ENCODE measurements at places on chromosomes 4 and X.

- DNase-seq: no peak
Measured at GRCh38 chr4:182022909-182023308, 220.3 kb upstream of the TENM3 start.

GRCh38 chr4:185778307-185778706 lies 33.7 kb downstream of the SORBS2 start:
- no peak for DNase-seq

DNA sequence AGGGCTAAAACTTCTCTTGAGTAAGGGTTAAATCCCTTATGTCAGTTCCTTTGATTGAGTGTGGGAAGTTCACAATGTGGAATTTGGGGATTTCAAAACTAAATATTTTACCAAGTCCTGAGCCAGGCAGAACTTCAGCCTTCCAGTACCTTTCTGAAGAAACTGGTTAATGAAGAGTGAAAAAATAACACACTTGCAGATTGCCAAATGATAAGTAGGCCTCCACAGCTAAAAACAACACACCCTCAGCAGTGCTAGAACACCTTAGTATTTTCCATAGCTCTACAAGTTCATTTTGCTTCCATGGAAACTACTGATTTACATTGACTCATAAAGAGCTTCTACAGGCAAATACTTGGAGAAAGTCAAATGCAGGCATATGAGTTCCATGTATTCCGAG lies 326.8 kb downstream of the ZNF674 start:
- DNase-seq: no peak

- DNase-seq: peak; percentile 41
Measured at GRCh38 chrX:153539171-153539978, 21.9 kb downstream of the ATP2B3 start.

GRCh38 chr4:184951668-184952160 lies 66.6 kb upstream of the HELT start:
- DNase-seq: no peak

- no peak for DNase-seq
Measured at GRCh38 chr4:95432466-95432865, 116.3 kb downstream of the UNC5C start.

- no peak for DNase-seq
Measured at GRCh38 chr4:169167957-169168858, 102.5 kb downstream of the SH3RF1 start.

- no peak for DNase-seq
Measured at GRCh38 chrX:77505227-77505626, 58.0 kb downstream of the FGF16 start.

DNA sequence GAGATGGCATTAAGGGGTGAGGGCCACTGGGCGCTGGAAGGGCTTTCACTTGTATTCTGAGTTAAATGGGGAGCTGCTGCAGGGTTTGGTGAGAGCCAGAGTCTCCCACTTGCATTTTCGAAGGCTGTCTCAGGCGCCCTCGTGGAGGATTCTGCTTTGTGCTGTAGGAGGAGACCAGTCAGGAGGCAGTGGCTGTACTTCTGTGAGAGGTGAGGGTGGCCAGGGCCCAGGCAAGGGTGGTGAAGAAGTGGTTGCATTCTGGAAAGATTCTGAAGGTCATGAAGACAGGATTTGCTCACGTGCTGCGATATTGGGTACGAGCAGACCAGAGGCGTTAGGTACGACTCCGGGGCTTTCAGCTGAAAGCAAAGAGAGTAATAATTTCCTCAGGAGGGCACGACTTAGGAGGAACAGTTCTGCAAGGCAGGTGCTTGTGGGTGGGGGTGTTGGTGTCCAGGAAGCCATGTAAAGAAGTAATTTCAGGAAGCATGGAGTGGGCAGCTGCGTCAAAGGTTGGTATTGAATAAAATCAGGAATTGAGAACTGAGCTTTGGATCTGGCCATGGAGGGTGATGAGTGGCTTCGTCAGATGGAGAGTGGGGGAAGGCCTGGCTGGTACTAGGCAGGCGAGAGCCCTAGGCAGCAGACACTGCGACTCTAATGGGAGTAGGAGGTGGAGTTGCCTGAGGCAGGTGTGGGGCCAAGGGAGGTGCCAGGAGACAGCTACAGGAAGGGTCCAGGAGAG lies 18.2 kb downstream of the PIGG start:
- no peak for DNase-seq

- no peak for DNase-seq
Measured at GRCh38 chrX:49850028-49850427, 20.9 kb downstream of the PAGE4 start.

- DNase-seq: no peak
Measured at GRCh38 chrX:54067766-54068165, 23.5 kb upstream of the PHF8 start.

GRCh38 chrX:49039598-49040375 lies 3.4 kb downstream of the TFE3 start:
- peak; percentile 26 for DNase-seq

- DNase-seq: no peak
Measured at GRCh38 chr4:119038116-119038841, 97.4 kb upstream of the MYOZ2 start.

- no peak for DNase-seq
Measured at GRCh38 chrX:65987811-65988210, 52.1 kb downstream of the VSIG4 start.

GRCh38 chr4:158854236-158854635 lies 85.4 kb downstream of the FNIP2 start:
- no peak for DNase-seq

DNA sequence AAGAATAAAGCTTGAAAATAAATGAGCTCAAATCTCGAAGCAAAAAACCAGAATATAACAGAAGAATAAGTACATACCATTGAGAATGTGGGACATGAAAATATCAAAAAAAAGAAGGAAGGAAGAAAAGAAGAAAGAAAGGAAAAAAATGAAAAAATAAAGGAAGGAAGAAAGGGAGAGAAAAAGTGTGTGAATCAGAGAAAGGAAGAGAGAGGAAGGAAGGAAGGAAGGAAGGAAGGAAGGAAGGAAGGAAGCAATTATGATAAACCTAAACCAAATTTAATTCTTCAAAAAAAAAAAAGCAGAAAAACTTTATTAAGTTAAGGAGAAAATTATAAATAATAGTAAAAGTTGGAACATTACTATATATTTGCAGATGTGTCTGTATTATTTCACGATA lies 949.8 kb downstream of the NLGN4X start:
- no peak for DNase-seq

GRCh38 chrX:38654302-38654701 lies 93.0 kb downstream of the TSPAN7 start:
- no peak for DNase-seq

- DNase-seq: no peak
Measured at GRCh38 chr4:21898101-21898500, 50.5 kb downstream of the KCNIP4 start.

- DNase-seq: no peak
Measured at GRCh38 chr4:165723051-165723795, 149.8 kb upstream of the TLL1 start.

DNA sequence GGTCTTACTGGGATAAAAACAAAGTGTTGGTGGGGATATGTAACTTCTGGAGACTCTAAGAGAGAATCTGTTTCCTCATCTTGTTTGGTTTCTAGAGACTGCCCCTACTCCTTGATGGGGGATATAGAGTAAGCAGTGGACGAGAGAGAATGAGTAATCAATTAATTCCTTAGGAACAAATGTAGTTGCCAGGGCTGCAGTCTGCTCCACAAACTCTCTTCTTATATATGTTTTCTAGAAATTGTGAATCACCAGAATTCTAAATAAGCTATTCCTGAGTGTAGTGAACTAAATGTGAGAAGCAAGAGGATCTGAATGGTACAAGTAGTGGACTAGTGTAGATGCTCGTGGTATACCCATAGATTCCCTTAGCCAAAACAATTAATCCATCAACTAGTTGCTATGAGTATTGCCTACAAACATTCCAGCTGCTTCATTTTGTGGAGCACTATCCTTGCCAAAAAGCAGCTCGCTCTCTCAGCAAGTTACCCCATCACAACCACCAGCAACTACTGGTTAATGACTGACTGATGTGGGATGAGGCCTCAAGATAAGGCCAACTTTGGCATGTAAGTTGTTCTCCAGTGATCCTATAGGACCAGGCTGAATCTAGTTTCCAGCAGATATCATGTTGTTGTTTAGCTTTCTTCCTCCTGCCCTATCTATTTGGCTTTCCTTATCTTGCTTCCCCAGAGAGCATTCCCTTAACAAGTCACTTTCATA lies 273.0 kb downstream of the SLC7A11 start:
- DNase-seq: no peak

DNA sequence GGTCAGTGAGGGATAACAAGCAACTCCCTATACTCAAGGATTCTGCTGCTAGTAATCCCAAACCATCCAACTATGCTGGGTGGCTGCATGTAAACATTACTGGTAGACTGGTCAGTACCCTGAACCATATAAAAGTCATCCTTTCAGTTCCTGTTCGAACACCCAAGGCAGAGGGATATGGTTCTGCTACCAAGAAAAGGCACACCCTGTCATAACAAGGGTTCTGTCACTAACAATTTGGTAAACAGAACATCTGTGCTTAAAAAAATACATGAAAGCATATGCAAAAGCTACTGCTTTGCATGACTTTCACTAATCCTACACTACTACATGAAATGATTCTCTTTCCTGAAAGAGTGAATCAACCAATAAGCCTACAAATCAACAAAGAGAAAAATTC lies 76.8 kb upstream of the MCF2 start:
- no peak for DNase-seq

DNA sequence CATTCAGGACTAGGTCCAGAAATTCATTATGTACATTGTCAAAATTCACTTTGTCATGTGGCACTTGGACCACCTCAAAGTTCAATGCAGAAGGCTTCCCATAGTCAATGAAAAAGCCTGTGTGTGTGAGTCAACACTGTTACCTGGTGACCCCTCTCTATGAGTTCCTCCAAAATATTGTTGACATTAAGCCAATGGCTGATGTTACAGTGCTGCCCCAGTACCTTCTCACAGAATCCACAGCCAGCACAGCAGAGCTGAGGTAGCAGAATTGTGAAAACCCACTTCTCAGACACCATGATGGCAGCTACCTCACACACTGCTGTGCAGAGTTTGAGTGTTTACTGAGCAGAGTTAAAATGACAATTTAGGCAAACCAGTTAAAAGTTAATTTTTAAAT lies 22.4 kb upstream of the UGT2B4 start:
- DNase-seq: no peak

- no peak for DNase-seq
Measured at GRCh38 chrX:123476611-123477219, 256.1 kb downstream of the THOC2 start.

- no peak for DNase-seq
Measured at GRCh38 chr4:79292008-79292407, 33.9 kb downstream of the NAA11 start.

Measured in activated CD4-positive, alpha-beta T cell treated with anti-CD3 and anti-CD28 coated beads for 24 hours (primary cell).